ENCODE measurements at places on chromosomes 13 and 19.

GRCh38 chr13:55038230-55038629 lies 2009.6 kb downstream of the OLFM4 start:
- no peak for DNase-seq

- no peak for DNase-seq
These were observed at the start of gene SIGLEC6 for GRCh38 chr19:51531349-51532315. SIGLEC6 (minus strand) TSS chr19:51531670; CDS start chr19:51531648, 22 bp downstream.

- no peak for DNase-seq
These were observed 50.2 kb downstream of the SERP2 start for GRCh38 chr13:44423824-44424223.

- DNase-seq = no peak
These were observed 41.7 kb upstream of the ZNF91 start for GRCh38 chr19:23436944-23437343.

DNA sequence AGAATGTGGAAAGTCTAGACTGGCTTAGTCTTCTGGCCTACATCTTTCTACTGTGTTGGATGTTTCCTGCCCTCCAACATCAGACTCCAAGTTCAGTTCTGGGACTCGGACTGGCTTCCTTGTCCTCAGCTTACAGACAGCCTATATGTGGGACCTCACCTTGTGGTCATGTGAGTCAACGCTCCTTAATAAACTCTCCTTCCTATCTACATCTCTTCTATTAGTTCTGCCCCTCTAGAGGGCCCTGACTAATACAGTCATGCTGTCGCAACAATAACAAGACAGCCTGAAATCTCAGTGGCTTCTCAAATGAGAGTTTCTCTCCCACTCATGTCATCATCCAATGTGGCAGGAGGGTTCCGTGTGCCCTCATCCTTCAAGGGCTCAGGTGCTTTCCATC lies 347.8 kb downstream of the MZT1 start:
- DNase-seq = no peak
